ENCODE measurements at places on chromosomes 2 and 18. TPM values are rescaled to one million over a fixed set of nuclear protein-coding genes. Genes with fewer than 3 reads are reported as not detected.

Gene CKAP2L
- total RNA-seq, result 0.30 TPM

- DNase-seq, result no peak
These were observed 186.4 kb upstream of the SLC39A10 start for GRCh38 chr2:195470622-195471021.

Gene FOXI3
- not detected for total RNA-seq

DNA sequence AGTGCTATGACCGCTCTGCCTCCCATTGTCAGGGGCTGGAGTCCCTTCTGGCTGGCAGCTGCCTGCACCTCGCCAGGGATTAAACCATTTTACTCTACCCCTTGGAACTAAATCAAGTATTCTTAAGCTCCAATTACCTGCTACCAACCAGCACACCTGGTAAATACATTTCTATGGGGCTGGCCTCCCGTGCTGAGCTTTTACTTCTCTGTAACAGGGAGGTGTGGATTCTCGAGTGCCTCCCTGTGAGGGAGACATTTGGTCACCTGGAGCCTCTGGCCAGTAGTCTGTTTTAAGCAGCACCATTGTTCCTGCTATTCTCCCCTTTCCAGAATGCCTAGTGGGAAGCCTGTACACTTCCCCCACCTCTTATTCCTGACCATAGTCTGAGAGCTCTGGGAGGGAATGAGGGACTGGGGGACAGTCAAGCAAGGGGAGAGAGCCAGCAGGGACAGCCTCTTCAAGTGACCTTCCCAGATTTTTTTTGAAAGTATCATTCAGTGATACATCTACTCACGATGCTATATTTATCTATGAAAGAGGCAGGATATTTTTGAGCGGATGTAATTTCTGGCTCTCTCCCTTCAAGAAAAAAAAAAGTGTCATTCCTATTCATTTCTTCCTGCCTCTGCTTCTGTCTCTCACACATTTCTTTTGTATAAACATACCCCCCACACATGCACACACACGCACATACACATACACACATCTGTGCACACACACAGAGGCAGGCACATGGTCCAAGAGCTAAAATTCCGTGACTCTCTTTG lies 112.8 kb downstream of the CAPN13 start:
- DNase-seq, result no peak

DNA sequence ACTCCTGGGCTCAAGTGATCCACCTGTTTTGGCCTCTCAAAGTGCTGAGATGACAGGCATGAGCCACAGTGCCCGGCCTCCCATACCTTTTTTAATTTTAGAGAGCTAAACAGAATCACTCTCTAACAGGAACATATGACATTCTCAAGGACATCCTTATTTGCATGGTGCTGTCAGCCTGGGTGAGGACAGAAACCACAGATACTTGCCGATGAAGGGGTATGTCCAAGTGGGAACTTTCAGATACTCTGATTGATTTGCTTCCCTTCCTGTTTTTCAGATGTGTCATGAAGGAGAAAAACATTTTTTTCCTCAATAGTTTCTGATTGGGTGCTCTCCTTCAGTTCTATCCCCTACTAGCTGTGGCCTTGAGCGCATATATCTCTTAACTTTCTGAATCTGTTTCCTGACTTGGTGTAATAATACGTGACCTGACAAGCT lies 49.6 kb downstream of the MYO3B start:
- DNase-seq, result no peak

DNA sequence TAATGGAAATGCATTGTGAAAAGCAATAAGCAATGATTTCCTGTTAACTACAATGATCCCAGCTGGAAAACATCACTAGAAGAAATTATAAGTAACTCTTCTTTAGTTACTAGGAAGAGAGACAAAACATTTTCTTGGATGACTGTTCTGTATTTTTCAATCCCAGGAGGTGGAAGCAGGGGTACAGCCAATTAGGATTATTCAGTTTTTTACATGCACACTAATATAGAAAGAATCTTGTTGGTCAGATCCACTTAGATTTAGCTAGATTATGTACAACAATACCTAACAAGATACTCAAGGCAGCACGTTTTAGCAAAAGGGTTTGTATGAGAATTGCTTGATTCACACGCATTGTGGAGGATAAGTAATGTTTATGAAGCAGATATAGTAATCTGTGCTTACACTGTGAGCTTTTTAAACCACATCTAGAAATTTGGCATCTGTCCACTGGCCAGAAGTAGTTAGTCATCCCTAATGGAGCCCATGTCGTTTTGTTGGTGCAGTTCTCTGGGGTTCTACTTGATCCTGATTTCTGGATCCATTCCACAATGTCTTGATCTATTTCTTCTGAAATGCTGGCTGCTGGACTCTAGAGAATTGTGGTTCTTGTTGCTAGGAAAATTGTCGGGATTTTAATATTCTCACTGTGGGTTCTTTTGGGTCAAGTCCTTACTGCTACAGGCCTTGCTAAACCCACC lies 199.7 kb downstream of the ADCYAP1 start:
- no peak for DNase-seq

GRCh38 chr2:100391735-100392515 lies 25.5 kb downstream of the CHST10 start:
- DNase-seq, result peak; percentile 60

Gene PER2
- total RNA-seq, result 3.6 TPM

DNA sequence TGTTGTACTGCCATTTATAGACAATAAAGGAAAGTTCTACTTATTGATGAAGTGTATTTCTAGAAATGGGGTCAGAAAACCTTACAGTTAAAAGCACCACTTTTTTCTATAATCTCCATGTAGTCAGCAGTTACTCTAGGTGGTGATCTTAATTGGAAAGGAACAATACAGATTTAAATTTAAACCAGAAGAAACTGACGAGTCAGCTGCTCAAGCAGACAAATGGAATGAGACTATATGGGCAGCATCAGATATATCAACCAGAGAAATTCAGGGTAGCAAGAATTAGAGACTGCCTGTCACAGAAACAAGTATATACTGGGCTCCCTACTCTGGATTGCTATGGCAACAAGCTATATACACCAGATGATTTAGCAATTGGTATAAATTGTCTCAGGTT lies 99.6 kb upstream of the SCG2 start:
- DNase-seq, result no peak

- no peak for DNase-seq
These were observed 33.5 kb upstream of the CACNB4 start for GRCh38 chr2:152132306-152132705.

Gene GALNT14
- total RNA-seq, result 0.67 TPM

Gene MGAT5
- 82.8 TPM for total RNA-seq

DNA sequence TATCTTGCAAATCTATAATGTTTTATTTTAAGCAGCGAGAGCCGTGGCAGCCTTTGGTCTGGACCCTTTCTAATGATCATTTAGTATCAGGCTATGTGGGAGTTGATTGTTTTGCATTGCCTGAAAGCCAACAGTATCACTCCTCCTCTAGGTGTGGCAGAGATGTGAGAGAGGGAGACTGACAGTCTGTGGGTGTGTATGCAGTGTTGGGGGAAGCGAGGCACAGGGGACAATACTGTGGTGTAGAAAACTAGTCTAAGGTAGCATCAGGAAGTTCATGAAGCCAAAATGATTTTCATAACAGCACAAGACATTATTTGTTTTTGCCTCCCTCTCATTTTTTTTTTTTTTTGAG lies 13.4 kb upstream of the IL37 start:
- no peak for DNase-seq

Gene SP140
- total RNA-seq, result 0.56 TPM

Gene MLPH
- 80.9 TPM for total RNA-seq

GRCh38 chr2:108267101-108267500 lies 21.6 kb upstream of the SULT1C2 start:
- DNase-seq, result no peak

DNA sequence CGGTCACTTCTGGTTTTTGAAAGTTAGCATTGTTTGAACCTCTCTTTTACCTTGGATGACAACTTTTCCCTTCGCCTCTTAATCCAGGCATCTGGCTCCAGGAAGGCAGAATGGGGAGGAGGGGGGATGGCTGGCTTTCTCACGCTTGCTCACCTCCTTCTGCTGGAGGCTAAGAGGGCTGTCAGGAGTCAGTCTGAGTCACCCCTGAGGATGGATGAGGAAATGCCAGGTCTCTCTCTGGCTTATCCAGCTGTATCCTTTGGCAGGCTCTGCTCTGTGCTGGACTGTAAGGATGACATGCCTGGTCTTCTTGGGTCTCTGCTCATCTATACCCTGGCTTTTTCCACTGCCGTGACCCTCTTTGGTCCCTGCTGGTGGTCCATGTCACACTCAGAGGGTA lies 142.9 kb upstream of the GYPC start:
- no peak for DNase-seq

- DNase-seq, result no peak
These were observed 493.1 kb downstream of the CPS1 start for GRCh38 chr2:211049321-211050018.
